ENCODE measurements at places on chromosomes 6 and 20.

DNA sequence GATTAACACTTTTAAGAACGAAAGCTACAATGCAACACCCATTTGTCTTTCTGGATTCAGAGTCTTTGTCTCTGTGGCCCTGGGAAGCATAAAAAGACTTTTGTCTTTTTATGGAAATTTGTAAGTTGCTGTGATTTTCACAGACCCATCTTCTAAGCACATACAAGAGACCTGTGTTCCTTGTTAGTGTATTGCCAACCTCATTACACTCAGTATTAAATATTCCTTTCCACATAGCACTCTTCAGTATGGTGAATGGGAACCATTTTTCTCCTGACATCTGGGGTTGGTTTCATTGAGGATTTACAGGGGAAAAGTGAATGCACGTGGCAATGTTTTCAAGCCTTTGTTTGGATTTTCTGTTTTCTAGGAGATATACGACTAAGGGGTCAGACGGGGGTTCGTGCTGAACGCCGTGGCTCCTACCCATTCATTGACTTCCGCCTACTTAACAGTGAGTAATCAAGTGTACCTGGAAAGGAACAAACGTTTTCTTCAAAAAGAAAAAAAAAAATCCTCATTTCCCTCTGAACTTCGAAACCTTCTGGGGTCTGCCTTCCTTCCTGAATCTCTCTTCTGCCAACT, 141.7 kb downstream of the MTFR2 start:
- no peak for DNase-seq

DNA sequence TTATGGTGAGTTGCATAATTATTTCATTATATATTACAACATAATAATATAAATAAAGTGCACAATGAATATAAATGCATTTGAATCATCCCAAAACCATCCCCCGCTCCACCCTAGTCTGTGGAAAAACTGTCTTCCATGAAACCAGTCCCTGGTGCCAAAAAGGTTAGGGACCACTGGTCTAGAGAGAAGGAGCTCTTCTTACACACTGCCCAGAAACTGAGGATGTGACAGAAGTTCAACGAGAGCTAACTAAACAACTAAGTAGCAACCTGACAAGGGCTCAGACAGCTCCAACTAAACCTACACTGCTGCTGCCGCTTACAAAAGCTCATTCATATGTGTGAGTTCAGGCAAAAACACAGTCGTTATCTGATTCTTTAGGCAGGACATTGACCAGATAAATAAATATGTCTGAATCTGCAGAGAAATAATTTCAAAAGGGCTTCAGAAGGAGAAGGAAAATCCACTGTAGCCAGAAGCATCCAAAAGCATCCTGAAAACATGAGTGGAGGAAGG, 125.9 kb downstream of the ATXN1 start:
- DNase-seq = no peak

DNA sequence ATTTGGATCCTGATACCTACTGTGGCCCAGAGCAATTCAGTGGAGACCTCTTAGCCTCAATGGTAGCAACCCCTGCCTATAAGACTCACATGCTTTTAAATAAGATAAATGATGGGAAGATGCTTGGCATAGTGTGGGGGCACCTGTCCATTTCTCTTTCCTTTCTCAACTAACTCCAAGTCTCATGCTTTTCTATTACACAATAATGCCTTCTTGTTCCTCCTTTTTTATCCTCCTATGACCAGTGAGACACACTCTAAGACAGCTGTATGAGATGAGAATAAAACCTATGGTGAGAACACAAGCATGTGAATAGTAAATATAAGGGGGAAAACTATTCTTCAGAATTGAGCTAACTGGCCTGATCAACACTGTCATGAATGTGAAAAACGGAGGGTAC, 147.0 kb upstream of the STXBP5 start:
- peak; percentile 37 for DNase-seq

DNA sequence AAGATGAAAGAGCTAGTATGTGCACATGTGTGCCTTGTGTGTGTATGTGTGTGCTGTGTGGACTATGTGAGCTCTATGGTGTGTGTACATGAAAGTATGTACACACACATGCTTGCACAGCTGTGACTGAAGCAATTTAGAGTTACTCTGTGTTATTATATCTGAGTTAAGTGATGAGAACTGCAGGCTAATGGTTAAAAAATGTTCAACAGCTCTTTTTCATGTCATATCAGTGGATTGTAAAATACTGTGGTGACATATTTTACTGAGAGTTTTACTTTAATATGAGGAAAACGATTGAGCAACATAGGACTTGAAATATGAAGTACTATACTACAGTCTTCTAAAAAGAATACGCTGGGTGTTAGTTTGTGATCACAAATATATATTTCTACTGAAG, 195.7 kb upstream of the KCNK16 start:
- no peak for DNase-seq

DNA sequence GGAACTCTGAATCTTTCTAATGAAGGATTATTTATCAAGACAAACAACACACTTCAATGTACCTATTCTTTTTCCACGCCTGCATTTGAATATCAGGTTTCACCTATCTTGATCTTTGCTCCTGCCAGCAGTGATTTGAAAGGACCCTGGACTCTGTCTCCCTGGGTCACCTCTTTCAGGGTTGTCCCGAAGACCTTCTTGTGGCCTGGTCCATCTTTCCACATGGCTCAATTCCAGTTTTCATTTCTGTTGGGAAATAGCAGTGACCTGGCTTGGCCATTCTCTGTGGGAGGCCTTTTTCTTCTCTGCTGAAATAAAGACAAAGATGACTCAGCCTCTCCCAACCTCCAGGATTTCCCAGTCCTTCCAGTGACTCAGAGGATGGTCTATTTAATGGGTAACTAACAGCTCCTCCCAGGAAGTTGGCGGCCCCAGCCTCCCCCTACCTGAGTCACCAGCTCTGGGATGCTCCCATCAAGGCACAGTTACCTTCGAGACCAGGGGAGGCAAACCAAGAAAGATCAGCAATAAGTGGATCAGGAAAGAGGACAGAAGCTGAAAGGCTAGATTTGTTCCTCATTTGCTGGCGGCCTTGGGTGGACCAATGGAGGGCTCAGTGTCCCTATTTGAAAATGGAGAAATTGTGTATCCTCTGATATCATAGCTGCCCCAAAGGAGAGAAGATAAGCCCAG, 120.2 kb upstream of the RNF24 start:
- peak; percentile 80 for DNase-seq
